ENCODE measurements at places on chromosomes 2 and 18.

GRCh38 chr18:50850307-50851065 lies 28.4 kb upstream of the ME2 start:
- no peak for DNase-seq

- DNase-seq = no peak
Measured at GRCh38 chr2:200479692-200480265, 30.1 kb downstream of the KCTD18 start.

GRCh38 chr2:241112592-241112991 lies 10.5 kb upstream of the MTERF4 start:
- no peak for DNase-seq

DNA sequence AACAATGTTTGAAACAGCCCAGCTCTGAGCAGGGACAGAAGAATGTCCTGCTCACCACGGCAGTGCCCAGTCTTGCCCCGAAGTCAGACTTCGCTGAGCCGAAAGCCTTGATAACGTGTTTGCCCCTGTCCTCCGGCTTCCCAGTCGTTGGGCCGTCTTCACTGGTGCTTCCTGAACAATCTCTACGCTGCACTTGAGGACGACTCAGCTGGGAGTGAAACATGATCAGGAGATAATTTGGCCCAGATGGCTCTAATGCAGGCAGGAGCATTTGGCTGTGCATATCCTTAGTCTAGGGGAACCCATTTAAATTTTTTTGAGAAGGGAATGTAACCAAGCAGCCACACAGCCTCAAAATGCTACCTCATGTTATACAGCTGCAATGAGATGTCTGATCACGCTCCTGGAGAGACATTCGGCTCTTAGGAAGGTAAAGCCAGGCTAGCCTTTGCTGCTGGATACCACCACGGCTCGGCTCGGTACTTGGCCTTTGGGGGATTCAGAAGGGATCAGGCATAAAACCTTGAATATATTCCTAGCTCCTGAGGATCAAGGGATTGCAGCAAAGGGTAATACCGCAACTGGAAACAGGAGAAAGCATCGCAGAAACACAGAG lies 43.6 kb downstream of the FECH start:
- no peak for DNase-seq

- no peak for DNase-seq
Measured at GRCh38 chr18:55206927-55207326, 247.7 kb upstream of the CCDC68 start.

GRCh38 chr2:59314031-59314766 lies 1073.1 kb upstream of the FANCL start:
- no peak for DNase-seq

DNA sequence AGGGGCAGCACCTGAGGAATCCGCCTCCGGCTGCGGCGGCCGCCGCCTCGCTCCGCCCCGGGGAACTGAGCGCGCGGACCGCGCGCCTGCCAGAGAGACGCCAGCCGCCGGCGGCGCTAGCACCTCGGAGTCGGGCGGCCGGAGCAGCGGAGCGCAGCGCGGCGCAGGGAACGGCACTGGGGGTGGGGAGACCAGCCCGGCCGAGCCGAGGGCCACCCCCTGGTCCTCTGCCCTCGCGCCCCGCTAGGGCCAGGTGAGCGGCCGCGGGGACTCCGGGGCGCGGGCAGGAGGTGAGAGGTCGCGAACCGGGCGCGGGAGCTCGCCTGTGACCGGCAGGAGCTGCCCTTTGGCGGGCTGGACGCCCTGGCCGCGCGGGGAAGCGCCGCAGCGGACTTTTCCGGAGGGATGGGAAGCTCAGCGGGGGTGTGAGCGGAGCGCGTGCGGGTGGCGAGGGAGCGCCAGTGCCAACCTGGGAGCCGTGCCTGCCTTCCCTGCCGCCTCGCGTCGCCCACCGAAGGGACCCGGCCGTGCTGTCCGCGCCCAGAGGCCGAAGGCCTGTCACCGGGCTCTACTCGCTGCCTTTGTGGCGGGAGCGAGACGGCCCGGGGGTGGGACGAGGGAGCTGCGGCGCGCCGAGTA lies at the start of gene GREB1L:
Gene GREB1L (plus strand): TSS at position 92 of the 639 bp plus-strand sequence. CDS start 141,287 bp downstream, outside the sequence.
- DNase-seq = no peak

GRCh38 chr2:137223722-137224121 lies 458.4 kb downstream of the THSD7B start:
- DNase-seq = no peak

DNA sequence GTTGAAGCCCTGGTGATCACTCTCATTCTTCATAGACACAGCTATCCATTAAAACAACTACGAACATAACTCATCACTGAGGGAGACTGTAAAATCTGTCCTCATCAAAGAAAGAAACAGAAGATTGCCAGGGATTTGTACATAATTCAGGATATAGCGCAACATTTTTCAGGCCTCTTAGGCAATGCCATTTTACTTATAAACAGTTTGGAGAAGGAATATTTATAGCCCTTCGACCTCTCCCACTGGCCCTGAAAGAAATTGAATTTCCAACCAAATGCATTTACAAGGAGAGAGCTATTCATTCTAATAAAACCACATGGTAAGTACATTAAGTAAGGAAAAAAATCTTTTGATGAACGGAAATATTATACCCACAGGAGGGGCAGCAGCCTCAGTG lies 295.0 kb downstream of the RAD51AP2 start:
- DNase-seq = no peak

Measured in stimulated activated CD8-positive, alpha-beta memory T cell treated with anti-CD3 and anti-CD28 coated beads, Interleukin-4, amount 100 ng/mL, for 1 hour (primary cell).